ENCODE measurements at places on chromosomes 6 and 20. TPM values are rescaled to one million over a fixed set of nuclear protein-coding genes. Genes with fewer than 3 reads are reported as not detected.

DNA sequence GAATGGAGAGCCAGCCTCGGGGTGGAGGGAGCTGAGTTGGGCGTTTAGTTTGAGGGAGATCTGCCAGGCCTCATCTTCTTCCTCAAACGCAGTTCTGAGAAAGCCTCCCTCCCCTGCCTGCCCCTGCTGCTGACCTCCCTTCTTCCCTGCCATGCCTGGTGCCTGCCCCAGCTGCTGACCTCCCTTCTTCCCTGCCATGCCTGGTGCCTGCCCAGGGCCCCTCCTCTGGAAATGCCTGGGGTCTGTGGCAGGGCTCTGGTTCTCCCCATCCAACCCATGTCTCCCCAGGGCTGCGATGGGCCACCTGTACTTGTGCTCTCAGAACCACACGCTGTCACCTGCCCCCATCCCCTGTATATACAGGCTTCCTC lies 114.6 kb downstream of the VEGFA start:
- no peak overlapping the region for H3K4me3 ChIP-seq
- H3K36me3 ChIP-seq, result no peaks in the 10 kb centered on the region
- no peaks in the 10 kb centered on the region for H3K27me3 ChIP-seq
- H3K27ac ChIP-seq, result no peak overlapping the region
- no peaks in the 10 kb centered on the region for H3K4me1 ChIP-seq

The PCSK2 gene
- total RNA-seq, result not detected

GRCh38 chr6:54391577-54391976 lies 83.3 kb downstream of the TINAG start:
- DNase-seq, result no peak
- no peaks in the 10 kb centered on the region for H3K36me3 ChIP-seq
- no peaks in the 10 kb centered on the region for H3K27me3 ChIP-seq
- H3K4me1 ChIP-seq, result no peaks in the 10 kb centered on the region
- H3K27ac ChIP-seq, result no peak overlapping the region

- no peak overlapping the region for H3K27ac ChIP-seq
- no peak for DNase-seq
- H3K36me3 ChIP-seq, result no peaks in the 10 kb centered on the region
- no peaks in the 10 kb centered on the region for H3K27me3 ChIP-seq
Measured at GRCh38 chr6:92682516-92683398, 736.6 kb downstream of the EPHA7 start.

The SEL1L2 gene
- not detected for total RNA-seq

- H3K4me3 ChIP-seq, result no peak overlapping the region
- no peak for DNase-seq
- peaks cover 9% of the 10 kb centered on the region for H3K27me3 ChIP-seq
- peaks cover 5% of the 10 kb centered on the region for H3K4me1 ChIP-seq
Measured at GRCh38 chr6:43318011-43318410, 9.4 kb upstream of the CRIP3 start.

DNA sequence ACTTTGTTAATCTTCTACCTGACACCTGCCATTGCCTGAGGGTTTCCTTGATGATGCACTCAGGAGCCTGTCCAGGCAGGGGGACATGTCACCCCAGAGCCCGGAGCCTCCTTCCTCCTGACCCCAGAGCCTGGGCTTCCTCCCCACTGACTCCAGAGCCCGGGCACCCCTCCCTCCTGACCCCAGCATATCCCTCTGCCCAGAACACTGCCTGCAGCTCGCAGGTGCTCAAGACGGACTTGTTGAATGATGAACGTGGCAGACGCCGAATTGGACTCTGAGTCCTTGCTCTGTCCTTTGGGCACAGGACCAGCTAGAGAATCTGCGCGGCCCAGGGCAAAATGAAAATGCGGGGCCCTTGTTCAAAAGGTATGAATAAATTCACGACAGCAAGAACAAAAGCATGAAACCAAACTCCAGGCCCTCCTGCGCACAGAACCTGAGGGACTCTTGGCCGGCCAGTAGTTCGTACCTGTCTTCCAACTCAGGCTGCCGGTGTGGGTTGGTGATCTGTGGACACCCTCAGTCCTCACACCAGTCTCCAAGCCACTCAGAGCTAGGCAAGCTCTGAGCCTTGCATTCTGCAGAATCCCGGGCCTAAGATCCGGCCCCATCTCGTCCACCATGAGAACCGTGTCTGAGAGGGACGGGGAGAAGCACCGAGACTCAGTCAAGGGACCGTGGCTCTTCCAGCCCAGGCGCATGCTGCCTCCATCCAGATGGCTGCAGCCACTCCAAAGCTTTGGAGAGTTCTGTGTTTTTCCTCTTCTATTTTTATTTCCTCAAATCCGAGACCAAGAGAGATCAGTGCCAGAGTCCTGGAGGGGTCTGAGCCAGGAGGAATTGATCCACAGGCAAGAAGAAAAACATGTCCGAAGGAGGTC lies 104.7 kb downstream of the BMP7 start:
- DNase-seq, result no peak
- no peaks in the 10 kb centered on the region for H3K27me3 ChIP-seq
- H3K4me3 ChIP-seq, result no peak overlapping the region
- H3K4me1 ChIP-seq, result no peaks in the 10 kb centered on the region
- no peaks in the 10 kb centered on the region for H3K36me3 ChIP-seq

The KIF13A gene
- 0.54 TPM for total RNA-seq

DNA sequence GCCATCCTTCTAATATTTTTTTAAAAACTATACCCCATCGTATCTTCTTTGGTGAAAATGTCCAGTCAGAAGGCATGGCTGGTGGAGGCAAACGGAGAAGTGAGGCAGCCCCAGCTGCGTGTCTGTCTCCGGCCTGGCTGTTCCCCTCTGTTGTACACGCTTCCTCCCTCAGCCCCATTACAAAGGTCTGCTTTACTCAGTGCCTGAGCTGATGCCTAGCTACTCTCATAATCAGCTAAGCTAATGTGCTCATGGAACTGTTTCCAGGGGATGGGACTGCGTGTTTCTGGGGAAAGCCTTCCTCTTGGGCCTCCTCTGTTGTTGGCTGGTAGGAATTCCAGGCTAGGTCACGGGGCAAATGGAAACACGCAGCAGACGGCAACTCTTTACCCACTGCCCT lies 67.3 kb downstream of the PPP1R3G start:
- H3K4me1 ChIP-seq, result no peaks in the 10 kb centered on the region
- H3K27me3 ChIP-seq, result no peaks in the 10 kb centered on the region

- H3K4me3 ChIP-seq, result no peak overlapping the region
- DNase-seq, result no peak
- peaks cover 11% of the 10 kb centered on the region for H3K27me3 ChIP-seq
- H3K27ac ChIP-seq, result no peak overlapping the region
- no peaks in the 10 kb centered on the region for H3K36me3 ChIP-seq
Measured at GRCh38 chr6:139010674-139011073, 17.9 kb upstream of the ABRACL start.

DNA sequence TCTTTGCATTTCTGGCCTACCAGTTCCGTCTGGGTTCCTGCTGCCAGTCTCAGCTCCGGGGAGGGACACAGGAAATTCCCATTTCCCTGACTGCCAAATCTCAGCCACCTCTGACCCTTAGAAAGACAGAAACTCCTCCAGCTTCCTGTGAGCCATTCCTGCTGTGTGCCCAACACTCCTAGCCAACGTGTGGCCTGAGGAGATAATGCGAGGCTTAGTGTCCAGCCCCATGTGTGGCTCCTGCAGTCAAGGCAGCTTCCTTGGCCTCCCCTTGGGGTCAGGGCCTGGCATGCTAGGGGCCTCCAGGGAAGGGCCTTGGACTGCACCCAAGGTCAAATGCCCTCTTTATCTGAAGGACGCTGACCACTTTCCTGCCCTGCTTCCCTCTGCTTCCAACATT lies 45.1 kb downstream of the MAFB start:
- H3K4me1 ChIP-seq, result no peaks in the 10 kb centered on the region
- no peak overlapping the region for H3K4me3 ChIP-seq
- H3K27ac ChIP-seq, result no peak overlapping the region
- no peak for DNase-seq
- peaks cover 7% of the 10 kb centered on the region for H3K27me3 ChIP-seq
